Fibroblast of the aortic adventitia (primary cell): ENCODE measurements at places on chromosomes 6 and 20. TPM values are rescaled to one million over a fixed set of nuclear protein-coding genes. Genes with fewer than 3 reads are reported as not detected.
A peak's percentile ranks its signal among the peaks of the same experiment; 100 is the strongest.

DNA sequence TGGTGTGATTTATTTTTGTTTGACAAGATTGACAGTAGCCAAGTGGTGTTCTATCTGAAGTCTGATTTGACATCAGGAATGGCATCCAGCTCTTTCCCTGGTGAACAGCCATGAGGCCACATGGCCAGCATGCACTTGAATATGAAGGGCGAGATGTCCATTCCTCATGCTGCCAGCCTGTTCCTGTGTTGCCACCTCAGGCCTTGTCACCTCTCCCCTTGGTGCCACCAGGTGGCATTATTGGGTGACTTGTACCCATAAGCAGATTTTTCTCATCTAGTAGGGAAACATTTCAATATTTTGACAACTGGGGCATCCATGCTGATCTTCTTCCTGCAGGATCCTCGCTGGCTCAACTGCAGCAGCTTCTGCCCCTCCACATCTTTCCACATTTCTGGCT, 199.1 kb downstream of the ERMARD start:
- DNase-seq = no peak

DNA sequence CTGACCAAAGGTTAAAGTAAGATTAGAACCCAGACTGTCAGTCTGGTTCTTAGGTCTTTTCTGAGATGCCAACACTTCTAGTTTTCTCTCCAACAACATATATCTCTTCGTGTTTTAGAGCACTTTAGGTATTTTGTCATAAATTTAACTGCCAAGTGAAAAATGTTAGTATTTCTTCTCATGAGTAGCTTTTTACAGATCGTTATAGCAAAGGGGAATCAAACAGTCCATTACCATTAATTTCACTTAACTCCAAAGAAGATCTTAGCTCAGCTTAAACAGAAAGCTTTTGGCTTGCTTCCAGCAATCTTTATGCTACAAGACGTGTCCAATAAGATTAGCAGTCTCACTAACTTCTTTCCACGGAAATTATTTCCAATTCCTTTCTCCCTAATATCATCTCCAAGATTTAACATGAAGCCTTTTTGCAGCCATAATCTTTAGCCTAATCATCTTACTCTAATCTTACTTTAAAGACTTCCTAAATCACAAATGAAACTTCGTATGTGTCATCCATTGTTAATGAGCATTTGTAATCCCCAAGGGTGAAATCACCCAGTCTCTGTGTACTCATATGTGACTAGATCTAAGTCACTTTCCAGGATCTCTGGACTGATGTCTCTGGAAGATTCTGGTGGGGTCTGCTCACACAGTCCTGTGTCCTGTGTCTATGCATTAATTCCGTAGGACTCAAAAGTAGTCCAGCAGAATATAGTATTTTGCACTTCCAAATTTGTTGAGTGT, 38.7 kb downstream of the MOXD1 start:
- peak; percentile 39 for DNase-seq

GRCh38 chr6:170021579-170021978, 269.3 kb downstream of the DLL1 start:
- no peak for DNase-seq

GRCh38 chr6:17102258-17102870, 514 bp downstream of the STMND1 start:
- no peak for DNase-seq

DNA sequence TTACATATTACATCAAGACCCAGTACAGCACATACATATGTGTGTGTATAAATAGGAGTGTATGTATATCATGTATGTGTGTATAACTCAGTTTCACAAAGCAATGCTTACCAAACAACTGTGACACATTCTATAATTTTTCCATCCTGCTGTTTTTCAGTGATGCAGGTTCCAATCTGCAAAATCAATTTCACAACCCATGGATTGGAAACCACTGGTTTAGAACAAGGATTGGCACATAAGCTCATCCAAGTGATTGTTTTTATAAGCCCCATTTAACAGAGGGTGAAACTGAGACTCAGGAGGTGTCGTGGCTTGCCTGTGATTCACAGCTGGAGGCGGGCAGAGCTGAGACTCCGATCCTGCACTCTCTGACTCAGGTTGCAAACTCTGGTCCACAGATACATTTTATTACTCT, 158.2 kb downstream of the ZMYND8 start:
- DNase-seq = no peak

DNA sequence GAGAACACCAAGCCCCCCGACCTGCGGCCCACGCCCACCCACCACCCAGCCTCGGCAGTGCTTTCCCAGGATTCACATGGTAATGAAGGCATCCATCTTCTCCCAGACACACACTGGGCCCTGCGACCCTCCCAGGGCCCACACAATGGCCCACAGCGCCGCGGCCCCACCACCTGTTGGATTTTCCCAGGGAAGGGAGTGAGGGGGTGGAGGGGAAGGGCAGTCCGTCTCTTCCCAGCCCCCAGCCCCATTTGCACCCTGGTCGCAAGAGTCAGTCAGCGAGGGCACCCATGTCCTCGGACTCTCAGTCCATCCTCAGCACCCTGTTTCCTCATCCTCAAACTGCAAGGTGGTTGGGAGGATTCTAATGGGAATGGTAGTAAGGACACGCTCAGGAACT, 23.7 kb upstream of the ID1 start:
- no peak for DNase-seq

GRCh38 chr6:106360989-106361430, 493 bp downstream of the CRYBG1 start:
- no peak for DNase-seq

- peak; percentile 11 for DNase-seq
Observed at GRCh38 chr20:57622579-57623381, 2.6 kb upstream of the ZBP1 start.

DNA sequence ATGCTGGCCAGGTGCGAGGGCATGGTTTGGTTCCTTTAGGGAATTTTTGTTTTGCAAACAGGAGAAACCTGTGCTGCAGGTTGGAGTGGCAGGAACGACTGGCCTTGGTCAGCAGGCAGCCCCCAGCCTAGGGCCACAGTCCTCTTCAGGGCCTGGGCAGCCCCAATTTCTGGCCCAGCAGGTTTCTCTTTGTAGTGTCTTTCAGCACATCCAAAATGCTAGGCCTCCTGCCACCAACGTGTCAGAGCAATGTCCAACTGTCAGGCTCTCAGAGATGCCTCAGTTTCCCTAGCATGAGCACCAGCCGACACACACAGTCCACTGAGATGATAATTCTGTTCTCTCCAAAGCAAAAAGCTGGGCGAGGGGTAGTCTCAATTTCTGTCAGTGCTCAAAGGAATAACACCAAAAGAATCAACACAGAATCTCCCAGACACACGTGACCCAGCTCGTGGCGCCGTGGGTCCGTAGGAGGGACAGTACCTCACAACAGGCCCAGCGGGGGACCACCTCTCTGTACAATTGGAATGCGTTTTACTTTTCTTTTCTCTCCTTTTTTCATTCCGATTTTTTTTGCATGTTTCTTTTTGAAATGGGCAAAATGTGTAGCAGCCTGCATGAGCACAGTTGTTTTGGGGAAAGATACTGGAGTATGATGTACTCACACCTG, 125.9 kb downstream of the TAF4 start:
- DNase-seq = no peak

DNA sequence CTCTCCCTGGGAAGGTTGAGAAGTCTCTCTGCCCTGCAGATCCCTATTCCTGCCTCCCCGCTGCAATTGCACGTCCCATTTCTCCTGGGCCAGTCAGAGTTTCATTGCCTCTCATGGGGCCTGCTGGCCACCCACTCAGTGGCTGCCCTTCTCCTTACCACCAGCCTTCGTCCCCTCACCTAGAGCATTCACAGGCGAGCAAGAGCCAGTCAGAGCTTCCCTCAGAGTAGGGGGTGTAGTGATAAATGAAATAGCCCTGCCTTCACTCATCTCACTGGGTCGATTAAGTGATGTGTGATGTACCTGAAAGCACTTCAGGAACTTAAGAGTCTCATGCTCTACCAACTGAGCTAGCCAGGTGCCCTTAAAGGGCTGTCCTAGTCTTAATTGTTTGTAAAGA, 52.0 kb upstream of the FANCE start:
- DNase-seq = no peak

- DNase-seq = no peak
Observed at GRCh38 chr20:15806105-15806504, 767.1 kb downstream of the KIF16B start.

DEFB116 gene
- not detected in 2 replicates for total RNA-seq

FBXO30 gene
- total RNA-seq = 14.0 and 15.9 TPM in 2 replicates

PLN gene
- total RNA-seq = 0.27 and 0.98 TPM in 2 replicates

RBM12 gene
- total RNA-seq = 49.0 and 65.4 TPM in 2 replicates

KIAA1755 gene
- total RNA-seq = 4.9 and 10.8 TPM in 2 replicates
